HFFc6 (cell line): ENCODE measurements at places on chromosomes 6 and 20. TPM values are rescaled to one million over a fixed set of nuclear protein-coding genes. Genes with fewer than 3 reads are reported as not detected.

GRCh38 chr6:48200869-48201390 lies 89.9 kb upstream of the PTCHD4 start:
- H3K27ac ChIP-seq: no peak overlapping the region
- DNase-seq: no peak
- no peaks in the 10 kb centered on the region for H3K4me1 ChIP-seq

IMPG1 gene
- not detected in 3 replicates for total RNA-seq

- H3K36me3 ChIP-seq: peaks cover 18% of the 10 kb centered on the region
- no peaks in the 10 kb centered on the region; the same call in 1 of the 2 replicates for H3K27me3 ChIP-seq
- no peak for DNase-seq
- no peak overlapping the region for H3K4me3 ChIP-seq
- H3K4me1 ChIP-seq: no peaks in the 10 kb centered on the region
These were observed 7.7 kb downstream of the NPEPL1 start for GRCh38 chr20:58700121-58700821.

TRIM15 gene
- not detected in 3 replicates for total RNA-seq

EFCAB8 gene
- total RNA-seq: 0.37 TPM in 1 of 3 replicates, not detected in the others

GRCh38 chr6:157209865-157210530 lies 113.3 kb downstream of the TMEM242 start:
- no peaks in the 10 kb centered on the region for H3K4me1 ChIP-seq
- no peak for DNase-seq
- H3K36me3 ChIP-seq: peaks cover 19% of the 10 kb centered on the region
- H3K4me3 ChIP-seq: no peak overlapping the region
- H3K27ac ChIP-seq: no peak overlapping the region

LHFPL5 gene
- total RNA-seq: not detected in 3 replicates

- no peaks in the 10 kb centered on the region for H3K4me1 ChIP-seq
- no peak overlapping the region for H3K4me3 ChIP-seq
- H3K36me3 ChIP-seq: no peaks in the 10 kb centered on the region
- H3K27ac ChIP-seq: no peak overlapping the region
- H3K27me3 ChIP-seq: peaks cover 6% of the 10 kb centered on the region
- no peak for DNase-seq
These were observed 20.5 kb upstream of the AFDN start for GRCh38 chr6:167806061-167806700.

DNA sequence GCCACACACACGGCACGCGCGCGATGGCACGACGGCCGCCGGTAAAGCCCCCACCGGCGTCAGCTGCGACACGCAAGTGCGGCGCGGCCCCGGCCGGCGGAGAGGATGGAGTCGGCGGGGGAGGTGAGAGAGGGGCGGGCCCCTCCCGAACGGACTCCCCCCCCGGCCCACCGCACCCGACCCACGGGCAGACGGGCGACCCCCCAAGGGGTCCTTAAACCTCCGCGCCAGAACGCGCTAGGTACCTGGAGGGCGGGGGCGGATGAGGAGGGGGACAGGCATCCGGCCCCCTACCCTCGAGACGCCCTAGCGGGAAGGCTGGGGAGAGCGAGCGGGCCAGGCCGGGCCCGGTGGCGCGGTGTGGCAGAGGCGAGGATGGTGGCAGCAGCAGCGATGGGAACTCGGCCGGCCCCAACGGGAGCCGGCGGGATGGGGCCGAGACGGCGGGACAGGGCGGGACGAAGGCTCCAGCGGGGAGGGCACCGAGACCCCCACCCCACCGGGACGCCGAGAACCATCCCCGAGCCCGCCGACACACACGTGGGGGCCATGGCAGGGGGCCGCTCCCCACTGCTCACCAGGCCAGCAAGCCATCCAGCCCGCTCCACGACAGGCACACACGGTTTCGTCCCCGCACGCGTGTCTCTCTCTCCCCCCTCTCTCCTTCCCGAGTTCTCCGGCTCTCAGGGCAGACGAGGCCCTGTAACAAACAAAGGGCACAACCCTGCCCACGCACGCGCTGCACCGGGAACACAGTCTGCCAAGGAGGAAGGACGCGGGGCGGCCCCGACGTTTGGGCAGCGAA lies 1515.4 kb upstream of the DEFB115 start:
- no peaks in the 10 kb centered on the region; the same call in 1 of the 2 replicates for H3K27me3 ChIP-seq
- H3K36me3 ChIP-seq: peaks cover 6% of the 10 kb centered on the region
- H3K4me1 ChIP-seq: no peaks in the 10 kb centered on the region
- H3K27ac ChIP-seq: no peak overlapping the region
- DNase-seq: no peak

GRCh38 chr6:45486736-45487135 lies 109.0 kb upstream of the SUPT3H start:
- no peaks in the 10 kb centered on the region; the same call in 1 of the 2 replicates for H3K27me3 ChIP-seq
- H3K4me1 ChIP-seq: peaks cover 50% of the 10 kb centered on the region
- DNase-seq: no peak
- no peak overlapping the region for H3K4me3 ChIP-seq

DNA sequence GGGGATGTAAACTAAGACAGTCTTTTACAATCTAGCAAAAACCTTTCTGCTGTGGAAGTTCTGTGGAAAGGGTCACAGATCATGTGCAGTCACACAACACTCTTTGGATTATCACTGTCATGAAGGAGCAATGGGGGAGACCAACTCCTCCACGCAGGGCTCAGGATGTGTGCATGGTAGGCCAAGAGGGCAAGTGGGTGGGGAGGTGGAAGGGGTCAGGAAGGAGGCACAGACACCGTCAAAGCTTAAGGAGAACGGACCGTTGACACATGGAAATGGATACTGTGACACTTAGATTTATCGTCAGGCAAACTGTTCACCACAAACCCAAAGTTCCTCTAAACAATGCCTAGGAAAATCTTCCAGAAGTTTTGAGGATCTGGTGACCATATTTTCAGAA lies 215.8 kb downstream of the PAX1 start:
- no peaks in the 10 kb centered on the region for H3K27me3 ChIP-seq
- H3K27ac ChIP-seq: no peak overlapping the region
- no peak for DNase-seq
- H3K4me1 ChIP-seq: no peaks in the 10 kb centered on the region
- H3K36me3 ChIP-seq: no peaks in the 10 kb centered on the region; the same call in 1 of the 2 replicates
- H3K4me3 ChIP-seq: no peak overlapping the region

- no peak overlapping the region for H3K27ac ChIP-seq
- H3K27me3 ChIP-seq: no peaks in the 10 kb centered on the region
- no peaks in the 10 kb centered on the region for H3K36me3 ChIP-seq
- DNase-seq: no peak
- no peak overlapping the region for H3K4me3 ChIP-seq
These were observed 115.1 kb downstream of the MAN1A1 start for GRCh38 chr6:119234457-119234856.

GRCh38 chr6:15061908-15062515 lies 183.9 kb upstream of the JARID2 start:
- H3K4me1 ChIP-seq: peaks cover 34% of the 10 kb centered on the region
- H3K27me3 ChIP-seq: peaks cover 1% of the 10 kb centered on the region; the same call in 1 of the 2 replicates
- no peaks in the 10 kb centered on the region for H3K36me3 ChIP-seq
- no peak for DNase-seq
- peak overlapping the region; percentile 57; the same call in 1 of the 2 replicates for H3K27ac ChIP-seq

SUMO4 gene
- 0.29 to 0.63 TPM (median 0.34 TPM) in 3 replicates for total RNA-seq

SNRPB2 gene
- total RNA-seq: 64.7 to 75.4 TPM (median 70.0 TPM) in 3 replicates

GRCh38 chr6:14934013-14934412 lies 311.9 kb upstream of the JARID2 start:
- DNase-seq: no peak
- H3K36me3 ChIP-seq: no peaks in the 10 kb centered on the region
- no peak overlapping the region for H3K27ac ChIP-seq
- no peaks in the 10 kb centered on the region for H3K4me1 ChIP-seq
- H3K4me3 ChIP-seq: no peak overlapping the region
- H3K27me3 ChIP-seq: peaks cover 3% of the 10 kb centered on the region; the same call in 1 of the 2 replicates

GRCh38 chr6:163414117-163414945 lies at the start of gene QKI:
Gene QKI, plus strand, starts transcription at chr6:163414718. Its CDS starts 476 bp downstream, at chr6:163415194.
- H3K4me3 ChIP-seq: peak within 1 kb of the TSS; percentile 98
- peaks cover 33% of the 10 kb centered on the region for H3K4me1 ChIP-seq
- H3K27me3 ChIP-seq: peaks cover 2% of the 10 kb centered on the region; the same call in 1 of the 2 replicates
- H3K27ac ChIP-seq: peak within 1 kb of the TSS; percentile 83
- H3K36me3 ChIP-seq: peaks cover 13% of the 10 kb centered on the region

- H3K4me1 ChIP-seq: peaks cover 40% of the 10 kb centered on the region
- H3K27ac ChIP-seq: no peak overlapping the region
These were observed 9.5 kb downstream of the TNFAIP3 start for GRCh38 chr6:137876547-137876946.

GRCh38 chr6:17267566-17267965 lies 13.6 kb upstream of the RBM24 start:
- peaks cover 49% of the 10 kb centered on the region for H3K4me1 ChIP-seq
- no peak for DNase-seq
- no peak overlapping the region for H3K4me3 ChIP-seq
- H3K27ac ChIP-seq: no peak overlapping the region
- no peaks in the 10 kb centered on the region; the same call in 1 of the 2 replicates for H3K36me3 ChIP-seq
- no peaks in the 10 kb centered on the region for H3K27me3 ChIP-seq

- peaks cover 31% of the 10 kb centered on the region for H3K36me3 ChIP-seq
- no peaks in the 10 kb centered on the region for H3K27me3 ChIP-seq
- H3K4me1 ChIP-seq: peaks cover 23% of the 10 kb centered on the region
- peak; percentile 65 for DNase-seq
- H3K27ac ChIP-seq: peak overlapping the region; percentile 44; the same call in 1 of the 2 replicates
- no peak overlapping the region for H3K4me3 ChIP-seq
These were observed 103.8 kb downstream of the KHDC1L start for GRCh38 chr6:73121421-73121993.

DNA sequence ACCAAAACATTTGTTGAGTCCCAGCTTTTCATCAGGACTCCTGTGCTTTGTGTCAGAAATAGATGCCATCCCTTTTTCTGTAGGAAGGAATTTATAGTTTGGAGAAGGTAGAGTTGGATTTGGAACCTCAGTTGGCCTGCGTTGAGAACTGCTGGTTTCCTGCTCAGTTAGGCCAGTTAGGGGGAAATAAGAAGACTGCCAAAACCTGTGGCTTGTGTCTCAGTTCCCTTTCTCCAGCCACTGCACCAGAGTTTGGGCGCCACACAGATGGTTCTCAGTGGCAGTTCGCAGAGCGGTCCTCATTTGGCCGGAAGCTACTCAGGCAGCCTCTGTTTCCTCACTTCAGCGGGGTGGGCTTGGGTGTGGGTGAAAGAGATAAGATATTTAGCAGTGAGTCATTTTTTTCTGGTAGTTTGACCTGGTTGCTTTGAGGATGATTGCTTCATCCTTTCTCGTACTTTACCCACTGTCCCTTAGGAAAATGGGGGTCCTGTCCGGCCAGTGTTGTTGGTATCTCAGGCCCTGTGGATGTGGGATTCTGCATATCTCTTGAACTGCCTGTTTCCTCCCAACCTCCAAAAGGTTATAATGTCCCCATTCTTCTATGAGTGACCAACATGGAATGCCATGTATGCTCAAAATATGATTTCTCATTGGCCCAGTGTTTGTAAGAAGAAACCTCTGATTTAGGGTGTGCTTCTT lies 53.7 kb downstream of the JARID2 start:
- peak overlapping the region; percentile 35 for H3K4me3 ChIP-seq
- DNase-seq: peak; percentile 7
- H3K4me1 ChIP-seq: peaks cover 60% of the 10 kb centered on the region
- H3K27me3 ChIP-seq: no peaks in the 10 kb centered on the region

- no peak overlapping the region for H3K4me3 ChIP-seq
- no peaks in the 10 kb centered on the region for H3K4me1 ChIP-seq
- H3K27me3 ChIP-seq: peaks cover 3% of the 10 kb centered on the region
- H3K27ac ChIP-seq: no peak overlapping the region
- no peak for DNase-seq
- no peaks in the 10 kb centered on the region for H3K36me3 ChIP-seq
These were observed 23.0 kb downstream of the KCNK5 start for GRCh38 chr6:39206250-39206721.

GRCh38 chr20:57667924-57668782 lies 41.7 kb downstream of the PMEPA1 start:
- H3K4me1 ChIP-seq: no peaks in the 10 kb centered on the region
- H3K36me3 ChIP-seq: no peaks in the 10 kb centered on the region
- H3K4me3 ChIP-seq: no peak overlapping the region

AK9 gene
- 1.2 to 2.6 TPM (median 1.8 TPM) in 3 replicates for total RNA-seq

- peak; percentile 88 for DNase-seq
- peaks cover 23% of the 10 kb centered on the region for H3K4me1 ChIP-seq
- H3K36me3 ChIP-seq: no peaks in the 10 kb centered on the region
- H3K27ac ChIP-seq: peak overlapping the region; percentile 74
- peaks cover 6% of the 10 kb centered on the region; the same call in 1 of the 2 replicates for H3K27me3 ChIP-seq
- peak overlapping the region; percentile 63 for H3K4me3 ChIP-seq
These were observed 31.8 kb upstream of the GMPR start for GRCh38 chr6:16206595-16207037.

GABRR1 gene
- not detected in 3 replicates for total RNA-seq
